ENCODE measurements at places on chromosomes 1 and 21. TPM values are rescaled to one million over a fixed set of nuclear protein-coding genes. Genes with fewer than 3 reads are reported as not detected.
A peak's percentile ranks its signal among the peaks of the same experiment; 100 is the strongest.

Gene HEYL
- total RNA-seq: 1.9 TPM

Gene CITED4
- 9.5 TPM for total RNA-seq

Gene OR2M3
- total RNA-seq: not detected

Gene CFHR4
- total RNA-seq: not detected

Gene ANGPTL3
- total RNA-seq: not detected

Gene PRAMEF10
- not detected for total RNA-seq

Gene TRPM2
- 0.11 TPM for total RNA-seq

DNA sequence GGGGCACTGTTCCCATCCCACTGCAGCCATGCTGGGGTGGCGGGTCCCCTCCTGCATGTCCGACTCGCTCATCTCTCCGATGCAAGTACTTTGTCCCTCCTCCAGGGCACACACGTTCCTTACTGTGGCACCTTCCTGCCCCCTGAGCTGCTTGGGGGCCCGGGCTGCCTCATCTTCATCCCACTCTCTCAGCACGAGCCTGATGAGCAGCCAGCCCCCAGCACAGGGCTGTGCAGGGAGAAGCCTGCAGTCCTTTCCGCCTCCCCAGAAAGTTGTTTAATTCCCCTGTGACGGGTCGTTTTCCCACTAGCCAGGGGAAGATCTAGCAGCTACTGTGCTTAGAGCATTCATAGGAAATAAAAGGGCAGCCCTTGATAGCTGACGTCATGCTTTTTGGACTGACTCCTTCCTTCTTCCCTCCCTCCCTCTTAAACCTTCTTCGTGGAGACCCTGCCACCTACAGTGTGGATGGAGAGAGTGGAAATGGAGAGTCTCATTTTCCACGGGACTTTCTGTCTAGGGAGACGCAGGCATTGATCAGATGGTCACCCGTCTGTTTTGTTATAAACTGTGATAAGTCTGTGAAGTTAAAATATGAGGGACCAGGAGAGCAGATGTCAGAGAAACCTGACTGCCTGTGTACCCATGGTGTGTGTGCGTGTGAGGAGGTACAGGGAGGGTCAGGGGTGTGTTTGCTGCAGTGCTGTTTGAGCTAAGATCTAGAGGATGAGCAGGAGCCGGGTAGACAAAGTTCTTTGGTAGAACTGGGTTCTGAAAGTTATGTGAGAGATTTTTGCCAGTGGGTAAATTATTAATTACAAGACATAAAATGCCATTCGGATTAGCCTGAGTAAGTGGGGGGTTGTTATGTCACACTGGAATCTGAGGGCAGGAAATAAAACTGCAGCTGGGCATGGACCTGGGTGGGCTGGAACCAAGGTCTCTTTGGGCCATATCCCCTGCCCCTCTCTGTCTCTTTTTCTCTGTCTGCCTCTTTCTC is 34.3 kb downstream of the GPR137B start:
- no peak for DNase-seq

GRCh38 chr21:45304945-45305344 is 17.2 kb upstream of the POFUT2 start:
- DNase-seq: no peak

GRCh38 chr1:52238474-52238873 is 96.6 kb downstream of the ZFYVE9 start:
- DNase-seq: no peak

DNA sequence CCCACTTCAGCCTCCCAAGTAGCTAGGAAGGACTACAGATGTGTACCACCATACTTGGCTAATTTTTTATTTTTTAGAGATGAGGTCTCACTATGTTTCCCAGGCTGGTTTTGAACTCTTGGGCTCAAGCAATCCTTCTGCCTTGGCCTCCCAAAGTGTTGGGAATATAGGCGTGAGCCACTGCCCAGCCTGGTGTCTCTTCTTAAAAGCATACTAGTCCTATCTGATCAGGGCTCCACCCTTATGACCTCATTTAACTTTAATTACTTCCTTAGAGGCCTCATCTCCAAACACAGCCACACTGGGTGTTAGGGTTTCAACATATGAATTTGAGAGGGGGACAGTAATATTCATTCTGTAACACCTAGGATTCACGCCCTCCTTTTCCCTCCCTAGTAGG is 130.9 kb downstream of the GLIS1 start:
- no peak for DNase-seq

DNA sequence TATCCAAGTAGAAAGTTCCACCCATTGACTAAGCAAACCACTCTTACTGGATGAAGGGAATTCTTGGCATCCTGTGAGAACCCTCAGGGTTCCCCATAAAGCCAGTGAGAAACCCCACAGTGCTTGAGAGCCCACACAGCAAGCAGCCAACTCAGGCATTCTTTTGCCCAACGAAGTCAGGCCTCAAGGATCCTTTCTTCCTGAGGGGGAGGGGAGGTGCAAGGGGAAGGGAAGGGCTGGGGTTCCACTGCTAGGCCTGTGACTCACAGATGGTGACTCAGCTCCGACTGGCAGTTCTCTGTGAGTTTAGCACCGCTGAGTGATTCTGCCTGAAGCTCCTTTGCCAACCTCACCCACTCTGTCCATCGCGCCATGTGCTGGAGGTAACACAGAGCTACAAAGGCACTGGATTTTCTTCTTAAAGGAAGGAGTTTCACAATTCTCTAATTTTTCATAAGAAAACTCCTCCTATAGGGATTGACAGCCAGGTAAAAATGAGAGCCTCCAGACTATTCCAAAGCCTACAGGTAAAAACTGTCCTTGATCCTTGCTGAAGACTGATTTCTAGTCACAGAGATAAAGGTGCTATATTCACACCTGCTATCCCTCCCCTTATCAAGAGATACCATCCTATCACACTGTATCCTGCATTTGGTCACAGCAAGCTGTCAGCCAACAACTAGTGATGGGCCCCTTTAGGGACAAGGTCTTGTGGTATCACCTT is 4.8 kb downstream of the ENO1 start:
- peak; percentile 90 for DNase-seq

DNA sequence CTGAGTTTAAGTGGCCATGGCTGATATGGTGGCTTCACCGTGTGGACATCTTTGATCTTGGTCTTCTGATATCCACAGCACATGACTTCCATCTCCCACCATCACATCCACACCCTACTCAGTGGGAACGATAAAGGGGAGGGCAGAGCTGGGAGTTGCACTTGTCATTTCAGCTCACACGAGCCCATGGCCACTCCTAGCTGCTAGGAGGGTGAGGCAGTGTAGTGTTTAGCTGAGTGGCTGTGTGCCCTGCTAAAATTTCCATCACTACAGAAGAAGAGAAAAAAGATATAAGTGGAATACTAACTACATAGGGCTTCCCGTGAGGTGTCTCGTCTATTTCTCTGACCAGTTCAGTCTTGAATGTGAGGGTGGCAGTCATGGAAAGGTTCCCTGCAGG is 123.3 kb upstream of the EDN2 start:
- DNase-seq: no peak

GRCh38 chr1:244083383-244083943 is 32.4 kb downstream of the ZBTB18 start:
- DNase-seq: peak; percentile 18

- no peak for DNase-seq
Observed at GRCh38 chr1:160460683-160461287, 60.4 kb downstream of the VANGL2 start.

GRCh38 chr1:56515898-56516538 is 63.3 kb downstream of the PLPP3 start:
- no peak for DNase-seq

DNA sequence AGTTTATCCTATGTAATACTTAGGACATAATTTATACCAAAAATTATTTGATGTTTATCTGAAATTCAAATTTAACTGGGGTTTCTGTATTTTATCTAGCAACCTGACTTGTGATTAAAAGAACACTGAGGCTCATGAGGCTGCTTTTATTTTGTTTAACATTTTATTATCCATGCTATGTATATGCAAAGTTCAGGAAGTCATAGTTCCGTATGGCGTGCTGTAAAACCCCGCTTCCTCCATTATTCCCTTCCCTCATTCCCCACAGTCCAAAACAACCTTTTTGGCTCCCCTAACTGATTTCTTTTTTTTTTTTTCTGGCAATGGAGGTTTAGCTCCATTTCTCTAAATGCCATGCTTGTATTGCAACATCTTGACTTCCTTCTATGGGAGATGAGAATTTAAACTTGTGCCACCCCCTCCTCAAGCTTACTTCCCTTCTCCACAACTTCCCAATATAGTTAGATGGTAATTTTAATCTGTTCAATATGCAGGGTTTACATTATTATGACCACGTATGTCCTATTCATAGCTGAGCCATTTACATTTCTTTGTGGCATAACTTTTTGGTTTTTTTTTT is 138.0 kb upstream of the DNAH14 start:
- DNase-seq: no peak

GRCh38 chr1:248906753-248907661 is 972 bp downstream of the PGBD2 start:
- no peak for DNase-seq

- no peak for DNase-seq
Observed at GRCh38 chr1:223390618-223391017, 2.6 kb upstream of the CCDC185 start.

GRCh38 chr1:20112279-20113000 is 6.9 kb downstream of the PLA2G2D start:
- DNase-seq: no peak

GRCh38 chr1:34037109-34037508 is 127.9 kb downstream of the CSMD2 start:
- DNase-seq: peak; percentile 66

GRCh38 chr1:213409208-213409631 is 358.2 kb downstream of the RPS6KC1 start:
- DNase-seq: no peak

DNA sequence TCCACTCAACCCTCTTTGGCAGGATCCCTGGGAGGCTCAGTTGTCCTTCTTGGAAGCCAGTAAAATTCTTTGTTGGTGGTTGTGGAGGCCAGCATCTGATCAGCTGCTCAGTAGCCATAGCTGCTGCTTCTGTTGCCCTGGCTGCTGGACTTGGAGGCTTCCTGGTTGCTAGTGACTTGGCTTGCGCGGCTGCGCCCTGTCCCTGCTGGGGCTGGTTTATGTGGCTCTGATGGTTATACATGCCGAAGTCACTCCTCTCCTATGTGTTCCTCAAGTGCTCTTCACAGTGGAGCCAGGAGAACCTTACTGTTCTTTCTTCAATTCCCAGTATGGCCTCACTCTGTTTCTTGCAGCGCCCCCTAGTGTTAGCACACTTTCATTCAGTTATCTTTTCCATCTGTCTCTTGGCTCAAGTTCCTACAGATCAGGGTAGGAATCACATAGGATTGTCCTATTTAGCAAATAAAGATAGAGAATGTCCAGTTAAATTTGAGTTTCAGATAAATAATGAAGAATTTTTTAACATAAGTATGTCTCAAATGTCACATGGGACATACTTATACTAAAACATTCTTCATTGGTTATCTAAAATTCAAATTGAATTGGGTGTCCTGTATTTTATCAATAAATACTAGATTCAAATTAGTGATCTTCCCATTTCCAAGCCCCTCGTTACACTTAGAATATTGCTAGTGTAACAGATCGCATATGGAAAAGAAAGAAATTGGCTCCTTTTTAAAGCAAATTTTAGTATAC is 176.5 kb downstream of the TGFB2 start:
- DNase-seq: peak; percentile 67

GRCh38 chr21:42491328-42491727 is 4.7 kb downstream of the RSPH1 start:
- DNase-seq: no peak

- DNase-seq: no peak
Observed at GRCh38 chr1:2156866-2157265, 37.7 kb downstream of the FAAP20 start.

DNA sequence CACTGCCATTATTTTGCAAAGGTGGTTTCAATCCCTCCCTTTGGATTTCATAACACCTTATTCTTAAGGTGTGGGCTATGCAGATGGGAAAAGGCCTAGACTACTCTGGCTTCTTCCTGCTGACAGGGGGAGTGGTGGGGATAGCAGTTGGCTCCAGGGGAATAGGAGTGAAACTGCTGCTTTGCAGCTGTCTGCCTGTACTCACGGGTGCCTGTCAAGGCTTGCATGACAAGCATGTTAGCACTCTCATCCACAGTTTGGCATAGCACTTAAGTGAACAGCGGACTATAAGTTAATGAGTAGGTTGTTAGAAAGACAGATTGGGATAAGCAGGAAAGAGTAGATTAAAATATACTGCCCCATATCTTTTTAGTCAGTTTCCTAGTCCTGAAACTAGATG is 287.5 kb upstream of the DAB1 start:
- no peak for DNase-seq

GRCh38 chr1:236451796-236452373 is 57.8 kb downstream of the EDARADD start:
- DNase-seq: peak; percentile 74

- no peak for DNase-seq
Observed at GRCh38 chr1:86852782-86853408, 61.0 kb downstream of the SELENOF start.

DNA sequence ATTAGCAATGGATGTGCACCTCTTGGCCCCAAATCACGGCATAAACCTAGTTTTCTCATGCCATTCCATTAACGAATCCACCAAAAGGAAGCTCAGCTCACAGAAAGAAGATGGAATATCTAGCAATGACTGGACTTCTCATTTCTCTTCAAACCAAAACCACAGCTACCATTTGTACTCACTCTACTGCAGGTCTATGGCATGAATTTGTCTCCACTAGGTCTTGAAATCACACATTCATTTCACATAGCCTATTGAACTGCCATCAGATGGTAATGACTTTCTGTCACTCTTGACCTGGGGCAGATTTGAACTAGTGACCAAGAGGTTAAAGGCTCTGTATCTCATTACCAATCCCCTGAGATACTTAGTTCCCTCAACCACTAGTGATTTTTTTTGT is 382.7 kb downstream of the DPYD start:
- no peak for DNase-seq

GRCh38 chr1:59057211-59057694 is 239.6 kb upstream of the FGGY start:
- no peak for DNase-seq

GRCh38 chr1:172944931-172945330 is 105.8 kb downstream of the TNFSF18 start:
- DNase-seq: no peak

GRCh38 chr1:234479310-234479559 is 256 bp upstream of the TARBP1 start:
- DNase-seq: no peak

DNA sequence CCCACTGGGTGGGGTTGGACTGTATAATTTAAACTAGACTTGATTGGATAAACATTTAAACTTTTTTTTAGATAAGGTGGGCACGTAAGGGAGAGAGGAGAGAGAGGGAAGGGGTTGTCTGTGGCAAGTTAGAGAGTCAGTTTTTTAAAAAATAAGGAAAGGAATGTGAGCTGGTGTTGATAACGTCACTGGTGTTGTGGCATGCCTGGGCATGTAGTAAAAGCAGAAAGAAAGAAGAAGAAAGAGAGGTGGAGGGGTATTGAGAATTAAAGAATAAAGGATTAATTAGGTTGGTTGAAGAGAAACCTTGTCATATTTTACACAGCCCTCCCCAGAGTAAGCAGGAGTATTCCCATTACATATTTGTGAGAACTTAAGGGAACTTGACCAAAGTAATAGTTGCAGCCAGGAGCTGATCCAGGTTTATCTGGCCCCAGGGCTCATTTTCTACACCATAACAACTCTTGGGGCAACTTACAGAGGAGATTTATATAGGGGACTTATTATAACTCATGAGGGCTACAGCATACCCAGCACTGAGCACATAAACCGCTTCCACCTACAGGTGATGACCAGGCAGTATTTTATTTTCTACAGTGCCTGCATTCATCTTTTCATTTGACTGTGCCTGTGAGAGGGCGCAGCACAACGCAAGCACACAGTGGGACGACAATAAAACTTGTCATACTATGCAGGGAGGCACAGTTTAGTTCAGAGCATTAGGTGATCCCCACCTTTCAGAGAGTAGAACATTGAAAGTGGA is 70.2 kb downstream of the CCDC30 start:
- no peak for DNase-seq
